ENCODE measurements at places on chromosomes 7 and 10.

DNA sequence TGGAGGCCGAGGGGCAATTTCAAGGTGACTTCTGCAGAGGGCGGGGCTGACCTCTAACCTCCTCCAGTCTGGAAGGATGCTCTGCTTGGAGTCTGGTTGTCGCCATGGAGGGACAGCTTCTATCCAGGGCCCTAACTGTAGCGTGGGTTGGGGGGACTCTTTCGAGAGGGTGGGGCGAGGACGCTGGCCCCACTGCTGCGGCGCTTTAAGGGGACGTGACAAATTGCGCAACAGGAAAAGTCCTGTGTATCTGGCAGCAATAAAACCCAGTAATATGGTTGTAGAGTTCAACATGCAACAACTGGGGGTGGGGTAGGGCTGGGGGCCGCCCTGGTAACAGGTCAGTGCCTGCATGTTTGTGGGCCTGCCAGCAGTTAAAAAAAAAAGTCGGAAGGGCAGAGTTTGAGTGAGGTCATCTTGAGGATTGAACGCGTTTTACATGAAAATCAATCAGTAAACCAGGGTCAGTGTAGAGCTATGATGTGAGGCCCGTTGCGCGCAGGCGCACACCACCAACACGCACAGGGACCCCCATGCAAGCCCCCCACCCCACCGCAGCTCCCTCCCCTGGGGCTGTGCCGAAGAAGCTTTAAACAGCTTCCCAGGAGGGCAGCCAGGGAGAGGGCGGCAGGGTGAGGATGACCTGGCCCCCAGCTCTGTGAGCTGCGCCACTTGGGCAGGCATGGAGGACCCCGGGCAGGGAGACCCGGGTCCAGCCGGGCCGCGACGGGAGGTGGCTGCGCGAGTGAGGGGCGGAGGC lies 4.3 kb downstream of the SHH start:
- DNase-seq = no peak

GRCh38 chr7:155624412-155624811 lies 20.0 kb upstream of the RBM33 start:
- DNase-seq = no peak

- peak; percentile 44 for DNase-seq
These were observed 14.8 kb upstream of the WAPL start for GRCh38 chr10:86536294-86536861.

DNA sequence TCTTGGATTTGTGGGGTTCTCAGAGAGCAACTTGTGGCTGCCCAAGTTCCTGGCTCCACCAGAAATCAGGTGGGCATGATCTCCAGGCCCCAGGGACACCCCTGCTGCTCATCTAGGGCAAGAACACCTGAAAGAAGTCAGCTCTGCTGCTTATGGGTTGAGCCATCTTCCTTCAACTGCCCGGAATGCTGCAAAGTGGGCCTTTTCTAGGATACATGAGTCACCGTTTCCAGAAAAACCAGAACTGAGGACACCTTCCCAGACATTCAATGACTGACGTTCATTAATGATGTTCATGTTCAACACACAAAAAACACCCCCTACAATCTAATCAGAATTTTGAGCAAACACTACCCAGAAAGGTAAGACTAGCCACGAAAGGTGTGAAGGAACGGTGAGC lies 98.0 kb downstream of the MAD1L1 start:
- no peak for DNase-seq

DNA sequence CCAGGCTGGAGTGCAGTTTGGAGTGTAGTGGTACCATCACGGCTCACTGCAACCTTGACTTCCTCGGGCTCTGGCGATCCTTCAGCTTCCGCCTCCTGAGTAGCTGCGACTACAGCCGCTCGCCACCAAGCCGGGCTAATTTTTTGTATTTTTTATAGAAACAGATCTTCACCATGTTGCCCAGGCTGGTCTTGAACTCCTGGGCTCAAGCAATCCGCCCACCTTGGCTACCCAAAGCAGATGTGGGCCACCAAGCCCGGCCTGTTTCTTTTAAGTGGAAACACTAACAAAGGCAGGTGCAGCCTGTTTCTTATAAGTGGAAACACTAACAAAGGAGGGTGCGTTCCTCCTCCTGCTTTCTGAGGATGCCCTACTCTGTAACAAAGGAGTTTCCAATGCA lies 18.2 kb downstream of the PRF1 start:
- DNase-seq = no peak

DNA sequence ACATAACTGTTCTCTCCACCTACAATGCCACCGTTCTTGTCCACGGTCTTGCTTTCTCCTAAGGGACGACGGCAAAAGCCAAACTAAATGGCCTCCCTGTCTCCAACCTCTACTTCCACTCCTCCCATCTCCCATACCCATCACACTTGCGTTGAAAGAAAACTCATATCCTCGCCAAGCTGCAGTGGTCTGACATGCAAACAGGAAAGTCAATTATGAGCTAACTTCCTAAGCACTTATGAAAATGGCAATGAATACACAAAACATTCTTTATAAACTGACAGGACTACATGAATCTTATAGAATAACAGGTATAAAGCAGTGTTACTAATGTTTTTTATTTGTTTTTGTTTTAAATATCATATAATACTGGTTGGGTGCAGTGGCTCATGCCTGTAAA lies 46.4 kb downstream of the TYW1B start:
- DNase-seq = no peak

- DNase-seq = no peak
These were observed 68.1 kb downstream of the DGKB start for GRCh38 chr7:14834456-14834855.

GRCh38 chr10:14572811-14573210 lies 201.9 kb downstream of the FAM107B start:
- no peak for DNase-seq

DNA sequence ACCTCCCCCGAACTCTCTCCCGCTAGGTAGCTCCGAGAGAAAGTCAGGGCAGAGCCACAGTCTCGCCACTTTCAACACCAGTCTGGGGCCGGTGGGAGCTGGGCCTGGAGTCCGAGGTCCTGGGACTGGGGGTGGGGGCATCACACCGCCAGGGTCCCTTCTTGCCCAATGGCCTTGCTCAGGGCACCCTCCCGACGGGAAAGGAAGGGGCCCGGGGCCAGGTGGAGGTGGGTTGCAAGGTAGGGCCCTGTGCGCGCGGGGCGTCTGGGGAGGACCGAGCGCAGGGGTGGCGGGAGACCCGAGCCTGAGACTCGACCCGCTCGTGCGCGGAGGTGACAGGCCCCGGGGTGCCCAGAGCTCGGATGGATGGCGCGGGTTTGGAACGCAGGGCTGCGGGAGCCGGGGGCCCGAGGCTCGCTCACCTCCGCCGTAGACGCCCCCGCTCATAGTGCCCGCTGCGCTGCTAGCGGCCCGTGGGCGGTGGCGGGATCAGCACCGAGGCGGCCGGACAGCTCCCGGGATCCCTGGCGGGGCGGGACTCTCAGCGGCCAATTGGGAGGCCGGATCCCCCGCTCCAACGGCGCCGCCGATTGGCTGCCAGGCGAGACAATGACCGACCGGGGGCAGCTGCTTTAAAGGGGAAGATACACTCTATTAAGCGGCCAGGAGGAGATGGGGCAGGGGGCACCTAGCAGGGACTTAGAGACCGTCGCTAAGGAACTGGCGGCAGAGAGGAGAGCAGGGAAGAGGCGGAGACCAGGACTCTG lies at the start of gene ACTL6B:
Gene ACTL6B, minus strand, starts transcription at position 541 of the 767 bp plus-strand sequence. Its CDS starts 94 bp downstream, at position 447.
- DNase-seq = peak; percentile 70

DNA sequence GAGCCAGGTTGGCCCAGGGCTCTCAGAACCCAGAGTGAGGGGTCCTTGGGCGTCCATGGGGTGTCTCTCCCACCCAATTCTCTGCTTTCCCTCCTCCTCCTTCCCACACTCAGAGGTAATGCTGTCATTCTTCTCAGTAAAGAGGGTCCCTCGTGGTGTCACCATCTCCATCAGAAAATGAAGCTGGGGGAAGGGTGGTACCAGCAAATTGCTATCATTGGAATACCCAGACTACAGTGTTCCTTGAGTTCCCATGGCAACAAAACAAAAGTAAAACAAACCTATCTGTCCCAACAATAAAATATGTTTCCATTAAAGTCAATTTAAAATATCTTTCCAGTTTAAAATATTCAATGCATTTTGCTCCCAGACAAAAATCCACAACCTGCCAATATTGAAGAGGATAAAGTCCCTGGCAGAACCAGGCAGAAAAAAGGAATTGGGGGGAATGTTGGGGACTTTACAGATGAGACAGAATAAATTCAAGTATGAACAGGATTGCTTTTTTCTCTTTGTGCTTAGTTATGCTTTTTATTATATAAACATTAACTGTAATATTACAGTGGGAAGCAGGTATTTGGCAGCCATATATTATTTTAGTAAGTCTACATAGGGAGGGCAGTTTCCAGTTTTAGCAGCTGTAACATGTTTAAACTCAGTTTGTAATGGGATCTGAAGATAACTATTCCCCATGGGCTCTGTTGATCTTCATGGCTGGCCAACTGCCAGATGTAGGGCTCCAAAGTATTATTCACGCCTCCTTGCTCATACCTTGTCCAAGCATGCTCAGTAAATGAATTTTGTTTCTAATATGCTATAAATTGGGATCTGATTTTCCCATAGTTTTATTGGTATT lies 182.1 kb downstream of the ARID5B start:
- DNase-seq = peak; percentile 83

- DNase-seq = peak; percentile 34
These were observed 250.0 kb upstream of the KLF6 start for GRCh38 chr10:4034907-4035598.

All from hematopoietic multipotent progenitor cell (in vitro differentiated cells).